ENCODE measurements at places on chromosomes 3 and 15.

- peak; percentile 27 for DNase-seq
Observed at GRCh38 chr3:13015286-13016082, 57.7 kb downstream of the IQSEC1 start.

- no peak for DNase-seq
Observed at GRCh38 chr3:72938471-72939265, 50.8 kb downstream of the GXYLT2 start.

GRCh38 chr3:156674911-156675829, 780 bp downstream of the TIPARP start:
- peak; percentile 21 for DNase-seq

GRCh38 chr3:187521546-187521945, 148.6 kb downstream of the SST start:
- no peak for DNase-seq

DNA sequence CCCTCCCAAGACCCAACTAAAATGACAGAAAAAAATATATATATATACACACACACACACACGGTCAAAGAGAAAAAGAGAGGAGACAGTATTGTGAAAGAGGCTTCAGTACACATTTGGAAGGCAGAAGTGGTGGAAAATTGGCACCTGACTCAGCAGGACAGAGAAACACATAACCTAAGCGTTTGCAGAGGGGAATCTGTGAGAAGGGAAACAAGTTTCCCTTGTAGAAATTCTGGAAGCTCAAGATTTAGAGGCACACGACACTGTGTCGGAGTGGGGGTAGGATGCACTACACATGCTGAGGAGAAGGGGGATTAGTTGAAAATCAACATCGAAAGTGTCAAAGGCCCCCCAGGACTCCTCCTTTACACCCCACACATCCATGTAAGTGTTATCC, 53.1 kb downstream of the PAK2 start:
- no peak for DNase-seq

DNA sequence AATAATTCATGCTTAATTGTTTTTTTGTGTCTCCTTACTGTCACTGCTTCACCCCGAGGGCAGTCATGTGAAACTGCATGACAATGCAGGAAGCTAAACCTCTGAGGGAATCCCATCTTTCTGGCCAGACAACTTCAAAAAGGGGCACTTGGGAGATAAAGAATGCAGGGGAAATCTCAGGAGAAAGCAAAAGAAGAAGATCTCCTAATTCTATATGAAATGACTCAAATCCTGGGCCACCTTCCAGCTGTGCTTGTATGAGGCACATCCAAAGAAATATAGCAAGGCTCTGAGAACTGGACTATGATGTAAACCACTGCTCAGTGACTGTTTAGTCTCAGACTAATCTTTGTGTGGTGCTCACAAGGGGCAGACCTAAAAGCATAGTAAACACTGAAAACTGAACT, 22.6 kb upstream of the UMPS start:
- no peak for DNase-seq

Measured in stimulated activated CD8-positive, alpha-beta memory T cell treated with anti-CD3 and anti-CD28 coated beads, Interleukin-2, amount 100 ng/mL, for 48 hours (primary cell).